ENCODE measurements at places on chromosomes 2 and 18.

- DNase-seq, result no peak
Measured at GRCh38 chr2:60446413-60447267, 106.8 kb downstream of the BCL11A start.

- DNase-seq, result peak; percentile 27
Measured at GRCh38 chr2:172086241-172087206, 1.2 kb downstream of the DLX1 start.

GRCh38 chr2:101305492-101306078 is 2.9 kb downstream of the RNF149 start:
- DNase-seq, result no peak

GRCh38 chr2:135744760-135745314 is 3.2 kb downstream of the UBXN4 start:
- DNase-seq, result peak; percentile 53

DNA sequence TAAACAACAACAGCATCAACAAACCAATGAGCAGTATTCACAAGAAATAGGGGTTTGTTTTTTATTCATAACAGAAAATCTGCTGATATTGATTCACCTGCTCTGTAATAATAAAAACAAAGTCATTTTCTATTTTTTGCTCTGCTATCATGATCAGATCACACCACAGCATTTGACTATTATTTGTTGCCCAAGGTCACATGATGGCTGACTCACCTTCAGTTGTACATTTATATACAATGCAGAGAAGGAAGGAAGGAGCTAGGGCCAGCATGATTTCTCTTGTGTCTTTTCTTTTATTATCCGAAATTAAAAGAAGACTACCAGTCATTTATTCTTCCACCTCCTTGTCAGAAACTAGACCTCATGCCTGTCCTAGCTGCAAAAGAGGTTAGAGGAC is 1427.7 kb upstream of the CELF4 start:
- no peak for DNase-seq

GRCh38 chr2:98959810-98960507 is 23.9 kb upstream of the CRACDL start:
- DNase-seq, result no peak

GRCh38 chr2:239247401-239248245 is 153.2 kb downstream of the HDAC4 start:
- no peak for DNase-seq

DNA sequence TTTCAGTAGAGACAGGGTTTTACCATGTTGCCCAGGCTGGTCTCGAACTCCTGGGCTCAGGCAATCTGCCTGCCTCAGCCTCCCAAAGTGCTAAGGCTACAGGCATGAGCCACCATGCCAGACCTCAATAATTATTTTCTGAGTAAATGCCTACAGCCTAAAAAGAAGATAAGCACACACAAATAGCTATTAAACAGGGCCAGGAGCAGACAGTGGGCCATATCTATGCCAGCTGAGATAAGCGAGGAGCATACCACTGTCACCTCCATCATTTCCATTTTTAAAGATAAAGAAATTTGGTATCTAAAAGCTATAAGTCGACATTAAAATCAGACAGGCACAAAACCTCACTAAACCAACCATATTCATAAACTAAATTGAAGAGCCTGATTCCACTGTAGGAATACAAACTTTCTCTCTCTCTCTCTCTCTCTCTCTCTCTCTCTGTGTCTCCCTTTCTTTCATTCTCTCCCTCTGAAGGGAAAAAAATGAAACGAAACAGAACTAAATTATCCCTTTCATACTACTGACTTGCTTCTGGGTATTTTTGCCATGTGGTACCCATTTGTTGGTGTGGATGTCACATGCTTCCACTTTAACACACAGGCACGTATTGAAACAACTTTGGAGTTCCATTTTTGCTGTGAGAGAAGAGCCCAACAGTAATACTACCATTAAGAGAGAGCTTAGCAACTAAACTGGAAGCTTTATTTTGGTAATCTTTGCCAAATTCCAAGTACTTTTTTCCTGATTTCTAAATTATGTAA is 51.0 kb downstream of the FARSB start:
- DNase-seq, result no peak

GRCh38 chr2:136137982-136138381 is 20.0 kb upstream of the CXCR4 start:
- no peak for DNase-seq

DNA sequence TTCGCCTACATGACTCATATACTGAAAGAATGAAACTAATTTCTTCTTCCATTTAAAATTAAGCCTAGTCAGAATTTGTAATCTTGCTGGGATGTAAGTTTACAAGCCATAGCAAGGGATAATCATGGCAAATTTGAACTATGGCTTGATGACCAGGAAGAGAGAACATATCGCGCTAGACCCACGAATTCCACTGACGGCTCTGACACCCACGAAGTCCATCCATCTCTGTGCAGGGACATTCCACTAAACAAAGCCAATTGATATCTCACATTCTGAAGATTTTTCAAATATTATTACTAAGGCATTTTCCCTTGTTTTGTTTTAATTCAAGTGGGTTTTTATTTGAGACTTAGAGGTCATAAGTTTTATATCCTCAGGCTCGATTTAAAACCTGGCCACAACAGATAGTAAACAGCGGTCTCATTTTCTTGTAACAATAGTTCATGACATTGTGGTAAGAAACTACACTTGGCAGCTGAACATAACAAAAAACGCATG is 113.0 kb downstream of the QPCT start:
- DNase-seq, result no peak

DNA sequence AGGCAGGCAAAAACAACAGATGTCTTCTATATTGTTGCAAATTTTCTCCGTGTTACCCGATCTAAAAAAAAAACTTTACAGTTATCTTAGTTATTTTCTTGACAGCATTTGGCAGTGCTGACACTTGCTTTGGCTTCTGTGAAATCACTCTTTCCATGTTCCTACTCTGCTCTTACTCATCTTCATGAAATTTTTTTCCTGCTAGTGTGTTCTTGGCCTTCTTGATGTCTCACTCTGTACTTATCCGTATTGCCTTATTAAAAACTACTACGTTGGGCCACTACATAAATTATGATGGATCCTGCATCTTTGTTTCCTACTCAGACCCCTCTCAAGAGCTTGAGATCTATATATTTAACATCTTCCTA is 134.4 kb downstream of the IKZF2 start:
- DNase-seq, result no peak

DNA sequence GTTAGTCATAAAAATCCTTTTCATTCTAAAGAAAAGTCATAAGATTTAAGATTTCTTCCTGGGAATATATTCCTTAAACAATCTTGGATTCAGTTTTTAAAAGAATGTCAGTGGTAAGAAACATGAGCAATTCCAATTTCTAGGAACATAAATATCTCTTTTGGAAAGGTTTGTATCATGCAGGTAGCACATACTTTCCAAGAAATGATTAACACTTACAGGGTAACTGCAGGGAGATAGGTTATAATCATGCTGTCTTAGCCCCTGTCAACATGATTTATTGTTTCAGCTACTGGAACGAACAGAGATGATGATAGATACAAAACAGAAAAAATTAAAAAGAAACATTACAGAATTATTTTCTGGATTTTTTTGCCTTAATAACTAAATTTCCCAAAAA is 1537.7 kb downstream of the LRP1B start:
- DNase-seq, result no peak

DNA sequence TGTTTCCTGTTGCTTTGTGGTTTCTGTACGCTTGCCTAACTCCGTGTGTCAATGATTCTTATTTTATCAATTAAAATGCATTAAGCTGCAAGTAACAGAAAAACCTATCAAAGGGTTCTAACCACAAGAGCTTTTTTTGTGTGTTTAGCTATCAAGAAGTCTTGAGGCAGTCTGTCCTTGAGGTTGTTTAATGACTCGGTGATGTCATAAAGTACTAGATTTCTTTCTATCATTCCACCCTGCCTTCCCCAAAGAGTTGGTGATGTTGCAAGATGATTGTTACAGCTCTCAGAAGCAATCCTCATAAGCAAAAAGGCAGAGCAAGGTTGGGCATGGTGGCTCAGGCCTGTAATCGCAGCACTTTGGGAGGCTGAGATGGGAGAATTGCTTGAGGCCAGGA is 51.9 kb upstream of the SPTBN1 start:
- no peak for DNase-seq

- no peak for DNase-seq
Measured at GRCh38 chr2:43055086-43055912, 171.1 kb downstream of the ZFP36L2 start.

DNA sequence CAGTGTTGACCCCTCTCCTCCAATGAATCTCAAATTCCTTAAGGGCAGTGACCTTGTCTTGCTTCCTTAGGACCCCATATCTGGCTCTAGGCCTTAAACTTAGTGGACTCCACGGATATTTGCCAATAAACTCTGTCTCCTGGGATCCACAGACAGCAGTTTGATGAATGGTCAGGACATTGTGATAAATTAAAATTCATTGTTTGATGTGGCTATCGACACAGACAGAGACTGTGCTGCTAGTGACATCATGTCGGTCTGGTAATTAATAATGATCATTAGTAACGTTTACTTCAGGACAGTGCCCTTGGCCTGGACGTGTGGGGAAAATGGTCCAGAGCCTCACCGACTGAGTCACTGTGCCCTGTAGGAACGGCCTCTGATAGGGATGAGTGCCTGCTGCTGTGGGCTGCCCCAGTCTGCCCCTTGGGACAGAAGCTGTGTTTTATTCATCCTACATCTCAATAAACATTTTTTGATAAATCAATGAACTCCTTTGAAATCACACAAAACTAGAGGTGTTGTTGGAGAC is 5.2 kb upstream of the SLC35F6 start:
- no peak for DNase-seq

- no peak for DNase-seq
Measured at GRCh38 chr2:233919938-233920337, 2.8 kb downstream of the TRPM8 start.

GRCh38 chr18:35861367-35862118 is 110.9 kb upstream of the RMP24 start:
- DNase-seq, result no peak

DNA sequence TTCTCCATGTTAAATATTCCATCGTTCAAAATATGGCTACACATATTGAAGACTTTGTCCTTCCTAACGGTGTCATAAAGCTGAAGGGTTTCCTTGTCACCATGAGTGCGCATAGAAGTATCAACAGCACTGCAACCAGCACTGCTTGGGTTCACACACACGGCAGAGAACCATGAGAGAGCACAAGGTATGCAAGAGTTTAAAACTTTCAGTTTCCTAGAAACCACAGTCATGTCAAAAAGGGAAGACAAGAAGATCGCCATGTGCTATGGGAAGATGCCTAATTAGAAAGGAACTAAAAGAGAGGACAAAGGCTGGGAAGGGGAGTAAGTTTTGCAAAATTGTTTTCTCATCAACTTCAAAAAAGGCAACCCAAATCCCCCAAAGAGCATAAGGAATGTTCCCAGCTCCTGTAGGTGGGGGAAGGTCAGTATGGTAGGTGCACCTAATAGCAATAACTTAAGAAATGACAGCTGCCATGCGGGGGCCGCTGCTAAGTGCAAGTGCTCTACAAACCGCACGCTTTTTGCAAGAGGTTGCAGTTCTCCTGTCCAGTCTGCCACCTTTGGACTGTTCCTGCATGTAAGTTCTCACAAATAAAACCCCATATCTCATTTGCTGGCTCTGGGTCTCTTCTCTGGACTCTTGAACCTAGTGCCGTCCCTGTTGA is 136.8 kb downstream of the TMEM163 start:
- no peak for DNase-seq

- no peak for DNase-seq
Measured at GRCh38 chr18:524466-524865, 24.0 kb upstream of the COLEC12 start.

DNA sequence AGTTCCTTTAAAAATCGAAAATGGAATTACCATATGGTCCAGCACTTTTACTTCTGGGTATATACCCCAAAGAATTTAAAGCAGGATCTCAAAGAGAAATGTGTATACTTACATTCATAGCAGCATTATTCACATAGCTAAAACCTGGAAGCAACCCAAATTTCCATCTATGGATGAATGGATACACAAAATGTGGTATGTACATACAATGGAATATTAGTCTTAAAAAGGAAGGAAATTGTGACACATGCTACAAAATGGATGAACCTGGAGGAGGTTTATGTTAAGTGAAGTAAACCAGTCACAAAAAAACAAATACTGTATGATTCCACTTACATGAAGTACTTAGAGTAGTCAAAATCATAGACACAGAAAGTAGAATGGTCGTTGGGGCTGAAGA is 147.9 kb upstream of the LTBP1 start:
- DNase-seq, result no peak

- DNase-seq, result no peak
Measured at GRCh38 chr2:150621526-150622213, 134.2 kb upstream of the RND3 start.

DNA sequence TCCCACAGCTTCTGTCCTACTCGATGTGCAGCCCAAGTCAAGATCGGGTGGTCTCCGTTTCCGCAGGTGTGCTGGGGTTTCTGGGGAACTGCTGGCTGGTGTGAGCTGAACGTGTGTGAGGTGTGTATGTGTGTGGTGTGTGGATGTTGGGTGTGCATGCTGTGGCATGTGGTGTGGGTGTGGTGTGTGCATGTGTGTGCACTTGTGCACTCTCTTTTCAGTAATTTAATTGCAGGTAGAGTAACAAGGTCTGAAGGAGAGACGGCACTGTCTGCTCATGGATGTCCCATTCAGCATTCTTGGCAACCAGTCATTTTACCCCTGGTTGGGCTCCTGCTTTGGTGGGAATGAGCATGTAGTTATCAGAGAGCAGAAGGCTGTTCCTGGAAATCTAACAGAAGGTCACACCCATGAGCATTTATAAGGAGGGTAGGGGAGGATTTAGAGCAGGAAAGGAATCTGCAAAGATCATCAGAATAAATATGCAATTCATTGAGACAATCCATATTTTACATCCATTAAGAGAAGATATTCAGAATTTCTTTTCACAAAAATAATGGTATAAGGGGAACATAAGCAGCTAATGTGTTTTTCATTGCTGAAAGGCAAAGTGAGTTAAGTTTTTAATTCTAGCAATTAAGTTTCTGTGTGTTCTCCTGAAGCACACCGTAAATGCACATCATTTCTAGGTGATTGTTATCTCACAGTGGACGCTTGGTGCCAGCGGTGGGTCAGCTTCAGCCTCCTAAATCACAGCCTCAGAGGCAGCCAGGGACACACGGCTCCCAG is 60.7 kb downstream of the ADI1 start:
- no peak for DNase-seq

DNA sequence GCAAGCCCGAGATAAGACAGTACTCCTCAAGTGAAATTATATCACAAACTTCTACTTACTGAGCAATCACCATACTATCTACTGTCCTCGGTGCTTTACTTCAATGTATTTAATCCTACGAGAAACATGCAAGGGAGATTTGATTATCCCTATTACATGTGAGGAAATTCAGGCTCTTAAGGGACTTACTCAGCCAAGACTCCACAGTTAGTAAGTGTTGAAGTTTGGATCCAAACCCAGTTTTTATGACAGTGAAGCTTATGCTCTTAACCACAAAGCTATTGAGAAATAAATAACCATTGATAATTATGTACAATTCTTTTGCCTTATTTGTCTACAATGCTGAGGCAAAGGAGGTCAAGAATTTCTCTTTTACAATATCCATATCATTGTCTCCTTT is 672.9 kb upstream of the ACVR2A start:
- no peak for DNase-seq

GRCh38 chr2:19120941-19121750 is 237.3 kb downstream of the OSR1 start:
- DNase-seq, result no peak

Measured in iPS-NIHi11 (cell line).